NCI-H1417 treated with DMSO at 0.1 percent for 48 hours (cell line): ENCODE measurements at places on chromosomes 13 and 19.
A peak's percentile ranks its signal among the peaks of the same experiment; 100 is the strongest.

GRCh38 chr19:47428177-47428894 lies 9.0 kb upstream of the MEIS3 start:
- DNase-seq = peak; percentile 93

GRCh38 chr13:64234255-64234654 lies 2818.6 kb upstream of the PCDH20 start:
- no peak for DNase-seq

DNA sequence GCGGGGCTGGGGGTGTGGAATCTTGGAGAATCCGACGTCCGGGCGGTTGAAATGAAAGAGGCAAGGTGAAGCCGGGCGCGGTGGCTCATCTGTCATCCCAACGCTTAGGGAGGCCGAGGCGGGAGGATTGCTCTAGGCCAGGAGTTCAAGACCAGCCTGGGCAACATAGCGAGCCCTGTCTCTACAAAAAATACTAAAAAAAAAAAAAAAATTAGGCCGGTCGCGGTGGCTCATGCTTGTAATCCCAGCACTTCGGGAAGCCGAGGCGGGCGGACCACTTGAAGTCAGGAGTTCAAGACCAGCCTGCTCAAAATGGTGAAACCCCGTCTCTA lies 225 bp upstream of the GARIN5A start:
- no peak for DNase-seq

GRCh38 chr13:90867336-90867683 lies 480.2 kb upstream of the MIR17HG start:
- peak; percentile 73 for DNase-seq

DNA sequence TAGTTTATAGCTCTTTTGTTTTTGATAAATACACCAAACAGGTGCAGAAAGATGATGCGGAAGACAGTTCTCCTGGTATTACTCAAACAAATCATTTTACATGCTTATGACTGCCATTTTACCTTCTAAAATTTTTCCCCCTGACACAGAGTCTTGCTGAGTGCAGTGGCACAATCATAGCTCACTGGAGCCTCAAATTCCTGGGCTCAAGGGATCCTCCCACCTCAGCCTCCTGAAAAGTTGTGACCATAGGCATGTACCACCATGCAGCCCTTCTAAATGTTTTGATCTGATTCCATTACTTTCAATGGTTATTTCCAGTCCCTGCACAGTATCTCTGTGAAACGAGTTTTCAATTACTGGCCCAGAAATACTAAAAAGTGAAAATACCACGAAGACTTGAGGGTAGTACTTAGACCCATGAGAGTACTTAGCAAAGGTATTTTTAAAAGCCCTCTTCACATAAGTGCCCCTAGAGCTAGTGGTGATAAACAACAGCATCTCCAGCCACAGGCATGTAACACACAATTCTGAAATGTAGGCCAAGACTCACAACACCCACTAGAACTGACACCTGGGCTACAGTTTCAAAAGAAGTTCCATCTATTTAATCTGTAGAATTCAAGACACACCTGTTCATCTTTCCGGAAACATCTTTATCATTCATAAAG lies 11.3 kb downstream of the HSPH1 start:
- no peak for DNase-seq

DNA sequence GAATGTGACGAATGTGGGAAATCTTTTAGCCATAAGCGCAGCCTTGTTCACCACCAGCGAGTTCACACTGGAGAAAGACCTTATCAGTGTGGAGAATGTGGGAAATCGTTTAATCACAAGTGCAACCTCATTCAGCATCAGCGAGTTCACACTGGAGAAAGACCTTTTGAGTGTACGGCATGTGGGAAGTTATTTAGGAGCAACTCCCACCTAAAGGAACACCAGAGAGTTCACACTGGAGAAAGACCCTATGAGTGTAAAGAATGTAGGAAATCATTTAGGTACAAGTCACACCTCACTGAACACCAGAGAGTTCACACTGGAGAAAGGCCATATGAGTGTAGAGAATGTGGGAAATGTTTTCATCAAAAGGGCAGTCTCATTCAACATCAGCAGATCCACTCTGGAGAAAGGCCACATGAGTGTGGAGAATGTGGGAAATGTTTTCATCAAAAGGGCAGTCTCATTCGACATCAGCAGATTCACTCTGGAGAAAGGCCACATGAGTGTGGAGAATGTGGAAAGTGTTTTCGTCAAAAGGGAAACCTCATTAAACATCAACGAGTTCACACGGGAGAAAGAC lies 7.6 kb downstream of the ZNF776 start:
- no peak for DNase-seq

- DNase-seq = peak; percentile 55
These were observed 8.8 kb upstream of the BBC3 start for GRCh38 chr19:47239610-47240296.

- DNase-seq = no peak
These were observed at the start of gene STOML3 for GRCh38 chr13:38990693-38991092. Gene STOML3, minus strand, starts transcription at chr13:38990831. Its CDS starts 110 bp downstream, at chr13:38990721.

GRCh38 chr19:21269813-21270212 lies 59.4 kb downstream of the ZNF708 start:
- no peak for DNase-seq

DNA sequence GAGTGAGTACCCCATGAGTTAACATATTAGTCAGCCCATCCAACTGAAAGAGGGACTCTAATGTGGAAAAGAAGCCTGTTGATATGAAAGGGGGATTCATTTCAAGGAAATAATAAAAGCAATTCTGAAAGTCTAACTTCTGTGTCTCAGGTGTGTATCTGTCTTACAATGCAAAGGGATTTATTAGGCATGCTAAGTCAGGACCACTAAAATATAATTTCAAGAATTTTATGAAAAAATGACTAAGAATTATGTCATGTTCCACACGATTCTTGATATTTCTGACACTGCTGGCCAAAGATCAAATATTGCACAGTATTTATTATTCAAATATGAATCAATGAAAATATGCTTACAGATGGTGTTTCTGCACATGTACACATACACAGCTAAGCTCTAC lies 130.8 kb downstream of the KLF12 start:
- DNase-seq = no peak
